ENCODE measurements at places on chromosomes 1 and 21.

DNA sequence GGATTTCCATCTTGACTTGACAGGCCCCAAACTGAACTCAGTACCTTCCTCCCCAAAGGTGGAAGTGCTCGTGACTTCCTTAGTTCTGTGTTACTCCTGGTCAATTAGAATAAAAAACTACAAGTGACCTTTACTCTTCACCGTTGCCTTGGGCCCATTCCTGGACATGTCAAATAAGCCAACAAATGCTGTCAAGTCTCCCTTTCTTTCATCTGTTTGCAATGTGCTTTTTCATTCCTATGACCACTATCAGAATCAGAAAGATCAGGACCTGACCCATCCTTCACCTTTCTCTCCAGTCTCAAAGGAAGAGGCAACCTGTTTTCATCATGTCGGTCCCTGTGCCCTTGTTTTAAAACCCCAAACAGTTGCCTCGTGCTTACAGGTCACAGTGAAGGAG is 4.9 kb upstream of the KCNJ10 start:
- no peak for DNase-seq

DNA sequence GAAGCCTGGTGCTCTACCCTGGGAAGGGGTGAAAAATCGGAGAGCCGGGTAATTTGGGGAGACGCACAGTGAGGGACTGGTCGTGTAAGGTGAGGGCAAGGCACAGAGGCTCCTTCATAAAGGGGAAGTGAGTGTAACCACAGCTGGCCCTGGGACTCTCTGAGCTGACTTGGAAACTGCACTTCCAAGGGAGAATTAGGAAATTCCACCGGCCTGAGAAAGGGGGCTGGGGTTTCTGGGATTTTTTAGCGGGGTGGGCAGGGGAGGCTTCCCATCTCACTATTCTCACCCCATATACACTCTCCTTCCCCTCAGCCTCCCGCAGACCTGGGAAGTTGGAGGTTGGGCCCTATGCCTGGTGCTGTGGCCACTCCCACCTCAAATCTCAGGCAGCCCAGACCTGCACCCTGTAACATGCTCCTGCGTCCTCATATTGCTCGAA is 88.3 kb upstream of the IPO9 start:
- no peak for DNase-seq

DNA sequence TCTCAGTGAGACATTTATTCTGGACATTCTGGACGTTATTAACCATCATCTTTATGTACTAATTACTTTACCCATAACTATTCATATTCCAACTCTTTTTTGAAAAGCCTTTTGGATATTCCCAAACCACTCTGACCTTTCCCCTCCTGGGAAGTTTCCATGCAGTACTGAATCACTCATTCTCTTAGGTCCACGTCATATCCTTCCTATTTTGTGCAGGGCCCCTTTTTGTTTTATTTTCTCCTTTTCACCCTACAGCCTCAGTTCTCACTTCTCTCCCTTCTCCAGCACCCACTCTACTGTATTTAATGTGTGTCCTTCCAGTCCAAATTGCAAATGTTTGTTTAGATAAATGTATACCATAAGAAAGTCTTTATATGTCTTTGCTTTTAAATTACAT is 16.4 kb upstream of the ATP1A1 start:
- no peak for DNase-seq

- DNase-seq, result no peak
Measured at GRCh38 chr1:28447679-28448078, 58.2 kb upstream of the RCC1 start.

- DNase-seq, result no peak
Measured at GRCh38 chr1:235050911-235051360, 77.7 kb downstream of the TOMM20 start.

GRCh38 chr1:81819613-81820012 is 18.9 kb downstream of the ADGRL2 start:
- DNase-seq, result no peak
